ENCODE measurements at places on chromosomes 5 and 9. TPM values are rescaled to one million over a fixed set of nuclear protein-coding genes. Genes with fewer than 3 reads are reported as not detected.

GRCh38 chr9:124286292-124286931, 28.7 kb downstream of the NEK6 start:
- no peak for DNase-seq

GRCh38 chr5:121239951-121240350, 611.7 kb upstream of the FTMT start:
- no peak for DNase-seq

- no peak for DNase-seq
Observed at GRCh38 chr9:110590816-110591215, 11.3 kb upstream of the SVEP1 start.

Gene GABRB2
- total RNA-seq, result 4.7 TPM

- DNase-seq, result no peak
Observed at GRCh38 chr9:16426716-16427115, 443.8 kb downstream of the BNC2 start.

Gene NEURL1B
- 4.7 TPM for total RNA-seq

Measured in H7 (cell line).